ENCODE measurements at places on chromosomes 11 and 22.

- DNase-seq, result no peak
These were observed 30.0 kb downstream of the FSHB start for GRCh38 chr11:30260813-30261212.

DNA sequence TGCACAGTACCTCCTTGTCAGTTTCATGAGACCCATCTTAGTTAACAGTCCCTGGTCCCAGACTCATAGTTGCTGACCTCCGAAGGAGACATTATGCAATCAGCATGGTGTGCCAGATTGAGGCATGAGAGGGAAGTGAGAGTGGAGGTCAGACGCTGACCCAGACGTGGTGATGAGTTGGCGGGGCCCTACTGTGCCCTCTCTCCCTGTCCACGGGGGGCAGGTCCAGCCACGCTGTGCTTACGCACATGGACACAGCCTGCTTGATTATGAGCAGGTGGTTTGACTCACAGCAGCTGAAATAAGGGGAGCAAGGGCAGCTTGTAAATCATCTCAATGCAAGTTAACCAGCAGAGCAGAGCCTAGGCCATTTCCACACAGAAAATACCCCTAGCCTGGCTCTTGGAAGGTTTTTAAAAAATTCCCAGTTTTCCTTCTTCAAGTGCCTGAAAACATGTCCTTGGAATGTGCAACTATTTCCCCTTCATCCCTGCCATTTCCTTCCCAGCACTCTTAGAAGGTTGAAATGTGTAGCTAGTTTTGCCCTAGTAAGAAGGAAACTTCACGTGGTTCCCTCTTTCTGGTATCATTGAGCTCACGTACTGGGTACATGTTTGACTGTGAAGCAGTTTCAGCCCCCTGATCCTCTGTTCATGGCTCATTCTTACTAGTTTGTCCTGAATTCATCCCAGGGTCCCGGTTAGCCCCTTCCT, 122.6 kb upstream of the SORL1-AS1 start:
- no peak for DNase-seq

DNA sequence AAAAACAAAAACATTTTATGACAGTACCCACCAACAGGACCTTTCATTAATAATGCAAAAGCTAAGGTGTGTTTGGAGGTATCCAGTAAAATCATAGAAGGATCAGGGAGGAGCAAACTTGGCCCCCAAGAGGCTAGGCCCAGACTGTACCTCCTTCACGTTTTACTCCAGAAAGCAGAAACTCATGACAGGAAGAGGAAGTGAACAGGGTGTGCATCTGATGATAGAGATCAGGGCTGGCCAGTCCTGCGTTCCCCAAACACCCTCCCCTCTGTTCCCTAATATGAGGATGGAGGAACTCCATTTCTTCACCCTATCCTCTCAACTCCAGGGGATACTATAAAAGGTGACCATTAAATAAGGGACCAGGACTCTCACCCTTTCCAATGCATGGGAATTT, 10.2 kb upstream of the MS4A12 start:
- no peak for DNase-seq

GRCh38 chr11:64970731-64971151, 1.2 kb downstream of the MAJIN start:
- DNase-seq, result peak; percentile 12

GRCh38 chr11:76151556-76152085, 54.7 kb downstream of the WNT11 start:
- DNase-seq, result no peak

- DNase-seq, result no peak
These were observed 8.1 kb downstream of the BCL9L start for GRCh38 chr11:118917481-118918127.

GRCh38 chr22:42116848-42117424, 13.7 kb downstream of the CYP2D6 start:
- DNase-seq, result no peak

GRCh38 chr11:78050964-78051831, 12.5 kb upstream of the THRSP start:
- DNase-seq, result no peak

- no peak for DNase-seq
These were observed 87.4 kb upstream of the LRRC55 start for GRCh38 chr11:57094181-57094935.

DNA sequence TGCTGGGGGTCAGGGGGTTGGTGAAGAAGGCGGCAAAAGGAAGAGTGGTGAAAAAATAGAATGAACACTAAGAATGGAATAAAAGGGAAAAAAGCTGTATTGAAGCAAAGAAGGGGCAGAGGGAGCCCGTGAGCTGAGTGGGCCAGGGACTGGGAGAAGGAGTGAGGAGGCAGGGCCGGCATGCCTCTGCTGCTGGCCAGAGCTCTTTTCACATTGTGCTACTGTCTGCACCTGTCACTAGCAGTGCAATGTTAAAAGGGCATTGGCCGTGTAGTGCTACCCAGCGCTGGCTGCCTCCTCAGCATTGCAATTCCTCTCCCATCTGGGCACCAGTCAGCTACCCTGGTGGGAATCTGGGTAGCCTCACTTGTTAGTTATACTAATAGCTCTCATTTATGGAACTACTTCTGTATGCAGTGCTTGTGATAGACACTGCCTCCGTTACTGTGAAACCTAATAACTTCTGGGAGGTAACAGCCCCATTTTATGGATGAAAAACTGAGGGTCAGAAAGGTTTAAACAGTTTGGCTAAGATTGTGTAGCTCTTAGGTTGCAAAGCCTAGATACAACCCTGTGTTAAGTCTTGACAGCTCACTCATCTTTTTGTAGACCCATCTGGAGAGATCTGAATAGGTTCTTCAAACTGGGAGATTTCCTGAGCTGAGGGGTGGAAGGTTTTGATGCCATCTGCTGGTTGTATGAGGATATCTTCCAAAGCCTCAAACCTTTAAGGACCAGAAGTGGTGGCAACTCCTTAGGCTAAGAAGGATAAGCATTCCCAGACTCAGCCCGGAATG, 8.5 kb downstream of the YPEL4 start:
- DNase-seq, result no peak

GRCh38 chr11:33893711-33894397, 2.0 kb upstream of the LMO2 start:
- peak; percentile 47 for DNase-seq

DNA sequence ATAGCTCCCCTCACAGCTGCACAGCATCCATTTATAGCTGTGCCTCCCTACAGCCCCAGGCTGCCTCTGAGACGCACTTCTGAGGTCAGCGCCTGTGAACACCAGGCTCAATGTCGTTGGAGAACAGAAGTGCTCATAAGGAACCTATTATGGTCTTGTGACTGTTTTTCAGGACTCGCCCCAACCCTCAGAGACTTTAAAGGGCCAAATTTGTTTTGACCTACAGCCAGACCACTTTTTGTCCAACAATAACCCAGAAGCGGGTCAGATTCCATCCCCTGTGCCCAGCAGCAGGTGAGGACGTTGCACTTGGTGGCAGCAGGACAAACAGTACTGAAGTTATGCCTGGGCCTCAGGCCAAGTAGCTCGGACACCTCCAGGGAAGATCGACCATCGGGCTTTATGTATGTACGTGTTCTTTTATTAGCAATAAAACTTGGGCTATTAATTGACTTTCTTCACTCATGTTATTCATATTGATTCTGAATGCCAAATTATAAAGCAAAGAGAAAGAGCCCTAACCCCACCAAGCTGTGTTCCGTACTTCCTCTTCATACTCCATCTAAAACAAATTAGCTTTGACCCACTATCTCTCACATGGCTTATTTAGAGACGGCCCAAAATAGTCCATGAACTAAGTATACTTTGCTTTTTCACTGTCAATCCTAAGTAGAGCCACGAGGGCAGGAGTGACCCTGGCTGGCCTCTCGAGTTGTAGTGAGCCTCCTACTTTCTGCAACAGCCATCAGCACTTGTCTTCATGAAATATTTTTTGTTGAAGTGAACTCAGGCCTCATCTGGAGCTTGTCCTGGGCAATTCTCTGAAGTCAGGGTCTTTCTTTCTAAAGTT, 92.3 kb upstream of the PAX6 start:
- DNase-seq, result no peak

DNA sequence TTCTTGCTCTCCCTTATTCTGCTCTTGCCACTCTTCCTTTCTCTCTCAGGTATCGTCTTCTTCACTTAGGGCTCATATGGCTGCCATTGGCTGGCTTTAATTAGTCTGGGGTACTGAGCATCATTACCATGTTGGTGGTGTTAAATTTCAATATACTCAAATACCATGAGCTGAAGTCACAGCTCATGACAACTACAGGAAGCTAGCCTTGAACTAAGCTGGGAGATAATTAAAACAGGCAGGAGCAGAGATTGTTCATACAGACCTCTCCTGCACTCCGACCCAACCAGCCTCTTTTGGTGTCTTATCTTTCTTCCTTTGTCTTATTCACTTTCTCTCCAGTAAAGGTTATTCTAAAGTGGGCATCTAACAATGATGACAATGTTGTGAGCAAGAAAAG, 130.9 kb upstream of the BLID start:
- no peak for DNase-seq

DNA sequence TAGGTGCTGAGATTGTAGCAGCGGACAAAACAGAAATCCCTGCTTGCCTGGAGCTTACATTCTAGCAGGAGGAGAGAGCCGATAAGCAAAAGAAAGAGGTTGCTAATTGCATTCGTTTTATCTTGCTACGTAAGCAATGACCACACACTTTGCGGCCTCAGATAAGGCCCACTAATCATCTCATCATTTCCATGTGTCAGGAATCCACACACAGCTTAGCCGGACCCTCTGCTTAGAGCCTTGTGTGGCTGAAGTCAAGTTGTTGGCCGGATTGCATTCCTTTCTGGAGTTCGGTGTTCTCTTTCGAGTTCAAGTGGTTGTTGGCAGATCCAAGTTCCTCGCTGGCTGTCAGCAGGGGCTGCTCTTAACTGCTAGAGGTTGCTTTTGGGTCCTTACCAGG, 101.6 kb downstream of the CHST1 start:
- no peak for DNase-seq
